ENCODE measurements at places on chromosomes 12 and 14.
A peak's percentile ranks its signal among the peaks of the same experiment; 100 is the strongest.

- peak; percentile 14 for DNase-seq
Measured at GRCh38 chr14:55077170-55078151, 26.0 kb downstream of the MAPK1IP1L start.

DNA sequence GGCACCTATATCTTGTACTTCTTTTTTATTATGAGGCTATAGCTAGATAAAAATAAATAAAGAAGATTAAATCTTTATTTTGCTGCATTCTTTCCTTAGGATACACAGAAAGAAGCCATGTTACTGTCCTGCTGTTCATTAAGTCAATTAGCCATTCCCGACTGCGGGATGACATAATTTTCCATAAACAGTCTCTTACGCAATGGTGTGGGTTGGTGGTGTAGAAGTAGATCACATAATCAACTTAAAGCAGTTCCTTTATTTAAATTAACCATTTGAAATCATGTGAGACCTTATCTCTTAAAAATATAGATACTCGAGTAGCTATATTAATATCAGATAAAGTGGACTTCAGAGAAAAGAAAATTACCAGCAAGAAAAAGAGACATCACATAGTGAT is 40.2 kb downstream of the TAOK3 start:
- no peak for DNase-seq

GRCh38 chr12:39393890-39394289 is 49.0 kb downstream of the KIF21A start:
- DNase-seq: no peak

- DNase-seq: peak; percentile 64
Measured at GRCh38 chr12:122062832-122063693, 15.5 kb upstream of the MLXIP start.

GRCh38 chr14:102333390-102333789 is 13.8 kb downstream of the ZNF839 start:
- no peak for DNase-seq

GRCh38 chr12:15706010-15706676 is 83.0 kb downstream of the EPS8 start:
- no peak for DNase-seq

- no peak for DNase-seq
Measured at GRCh38 chr12:122547330-122547729, 20.3 kb downstream of the KNTC1 start.

DNA sequence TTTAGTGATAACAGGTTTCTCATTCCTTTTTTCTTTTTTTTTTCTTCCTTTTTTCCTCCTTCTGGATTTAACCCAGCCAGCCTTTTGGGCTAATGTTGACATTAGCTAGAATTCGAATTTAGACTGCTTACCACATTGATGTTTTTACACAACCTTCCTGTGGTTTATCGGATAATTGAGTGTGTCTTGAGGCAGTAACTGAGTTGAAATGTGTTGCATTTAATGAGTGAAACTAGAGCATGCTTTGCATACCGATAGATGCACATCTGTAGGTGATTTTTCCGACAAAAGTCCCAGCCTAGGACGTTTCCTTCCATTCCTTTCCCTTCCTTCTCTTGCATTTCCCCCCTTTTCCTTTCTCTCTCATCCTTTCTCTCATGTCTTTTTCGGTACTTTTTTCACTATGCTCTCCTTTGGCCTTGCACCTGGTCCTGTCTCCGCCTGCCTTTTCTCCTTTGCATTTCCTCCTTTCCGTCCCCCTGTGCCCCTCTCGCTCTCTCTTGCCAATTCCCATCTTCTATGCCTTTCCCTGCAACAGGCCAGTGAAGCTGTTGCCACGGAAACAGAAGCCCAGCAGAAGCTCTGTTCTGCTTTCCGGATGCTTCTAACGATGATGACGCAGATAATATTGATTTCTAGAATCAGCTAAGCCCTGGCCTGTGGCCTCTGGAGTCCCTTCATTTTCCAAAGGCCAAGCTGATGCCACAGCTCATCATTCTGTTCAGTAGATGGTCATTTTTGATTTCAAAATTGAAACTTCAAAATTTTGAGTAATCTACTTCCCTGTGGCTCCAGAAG is 76.1 kb downstream of the SLC25A47 start:
- no peak for DNase-seq

DNA sequence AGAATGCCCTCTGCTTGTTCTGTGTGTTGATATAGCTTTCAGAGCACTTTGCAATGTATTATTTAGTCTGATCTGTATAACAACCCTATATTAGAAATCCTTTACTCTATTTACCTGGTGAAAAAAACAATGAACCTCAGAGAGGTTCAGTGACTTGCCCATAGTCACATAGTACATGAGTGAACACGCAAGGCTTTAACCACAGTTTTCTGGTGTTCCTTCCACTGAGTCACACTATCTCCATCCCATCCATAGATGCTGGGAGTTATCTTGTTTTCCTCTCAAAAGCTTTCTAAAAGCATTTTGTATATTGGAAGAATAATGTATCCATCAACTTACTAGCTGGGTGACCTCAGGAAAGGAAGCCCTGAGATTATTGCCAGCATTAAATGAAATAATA is 104.5 kb downstream of the NT5DC3 start:
- no peak for DNase-seq

DNA sequence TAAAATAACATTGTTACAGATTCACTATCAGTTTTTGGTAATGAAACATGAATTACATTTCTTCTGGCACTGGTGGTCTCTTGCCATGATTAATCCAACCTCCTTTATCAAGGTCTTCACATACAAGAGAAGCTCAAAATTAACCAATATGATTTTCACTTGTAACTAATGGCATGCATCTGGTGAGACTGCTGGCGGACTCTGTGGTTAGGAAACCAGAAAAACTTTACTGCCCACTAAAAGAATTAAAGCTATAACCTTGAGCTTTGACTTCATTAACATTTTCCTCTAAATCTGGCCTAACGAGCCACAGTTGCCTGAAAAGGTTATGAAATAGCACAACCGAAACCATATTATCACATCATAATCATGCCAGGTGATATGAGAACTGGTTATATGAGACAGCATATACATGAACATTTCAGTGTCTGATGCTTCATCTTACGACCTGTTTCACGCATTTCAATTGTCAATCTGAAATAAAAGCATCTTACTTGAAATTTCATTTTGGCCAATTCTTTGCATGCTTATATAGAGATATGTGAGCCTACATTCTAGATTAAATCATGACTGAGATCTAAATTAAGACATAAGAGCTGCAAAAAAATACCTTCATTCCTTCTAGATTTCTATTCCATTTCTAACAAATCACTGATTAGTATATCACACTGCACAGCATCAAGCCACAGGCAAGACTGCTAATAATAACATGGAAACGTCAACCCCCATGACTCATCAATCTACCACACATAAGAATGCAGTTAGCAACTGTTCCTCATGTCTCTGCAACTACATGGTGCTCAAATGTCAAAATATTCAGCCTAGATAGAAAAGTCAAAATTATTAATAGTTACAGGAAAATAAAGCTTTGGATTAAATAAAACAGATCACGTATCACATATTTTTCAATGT is 89.3 kb downstream of the OSBPL8 start:
- peak; percentile 77 for DNase-seq

DNA sequence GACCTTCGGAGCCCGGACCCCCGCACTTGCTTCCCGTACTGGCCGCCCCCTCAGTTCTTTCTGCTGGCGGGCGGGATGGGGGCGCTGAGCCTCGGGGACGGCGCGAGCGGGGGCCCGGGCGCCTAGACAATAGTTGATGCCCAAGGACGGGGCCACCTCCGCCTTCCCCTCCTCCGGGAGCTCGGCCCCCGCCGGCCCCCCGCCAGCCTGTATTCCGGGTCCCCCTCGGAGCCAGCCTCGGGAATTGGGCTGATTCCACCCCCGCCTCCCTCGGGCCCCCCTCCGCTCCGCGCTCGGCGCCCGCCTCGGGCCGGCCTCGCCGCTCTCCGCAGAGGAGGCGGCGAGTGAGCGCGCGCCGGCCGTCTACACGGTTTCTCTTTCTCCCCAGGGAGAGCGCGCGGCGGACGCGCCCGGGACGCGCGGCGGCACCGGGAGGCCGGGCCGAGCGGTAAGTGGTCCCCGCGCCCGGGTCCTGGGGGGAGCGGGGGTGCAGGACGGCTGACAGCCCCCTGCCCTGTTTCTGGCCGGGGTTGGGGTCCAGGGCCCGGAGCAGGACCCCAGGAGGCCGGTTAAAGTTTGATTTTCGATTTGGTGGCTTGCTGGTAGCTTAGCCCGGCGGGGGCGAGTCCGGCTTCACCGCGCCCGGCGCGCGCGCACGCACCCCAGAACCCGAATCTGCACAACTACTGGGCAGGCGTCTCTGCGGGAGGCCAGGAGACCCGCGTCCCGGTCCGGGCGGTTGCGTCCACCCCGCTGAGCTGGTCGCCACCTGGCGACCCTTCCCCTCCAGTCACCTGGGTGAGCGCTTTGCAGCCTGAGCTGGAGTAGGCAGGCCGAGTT is 413.7 kb downstream of the PCNX1 start:
- peak; percentile 85 for DNase-seq

DNA sequence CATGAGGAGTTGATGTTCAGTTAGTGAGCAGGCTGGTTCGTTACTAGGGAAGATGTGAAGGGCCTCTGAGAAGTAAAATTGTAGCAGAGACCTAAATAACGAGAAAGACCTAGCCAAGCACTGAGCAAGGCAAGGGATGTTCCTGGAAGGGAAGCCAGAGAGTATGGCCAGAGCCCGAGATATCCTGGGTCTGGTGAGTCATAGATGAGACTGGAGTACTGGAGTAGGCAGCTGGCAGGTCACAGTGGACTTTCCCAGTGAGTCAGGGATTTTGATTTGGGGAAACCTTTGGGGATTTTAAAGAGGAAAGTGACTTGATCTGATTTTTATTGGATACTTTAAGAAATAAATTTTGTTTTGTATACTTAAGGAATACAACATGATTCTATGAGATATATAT is 369.0 kb downstream of the DIO2 start:
- DNase-seq: peak; percentile 55

GRCh38 chr14:65198346-65198745 is 96.0 kb upstream of the MAX start:
- DNase-seq: no peak

GRCh38 chr12:38788106-38788505 is 117.3 kb downstream of the CPNE8 start:
- DNase-seq: no peak

- peak; percentile 20 for DNase-seq
Measured at GRCh38 chr12:91774434-91774921, 371.2 kb downstream of the BTG1 start.

DNA sequence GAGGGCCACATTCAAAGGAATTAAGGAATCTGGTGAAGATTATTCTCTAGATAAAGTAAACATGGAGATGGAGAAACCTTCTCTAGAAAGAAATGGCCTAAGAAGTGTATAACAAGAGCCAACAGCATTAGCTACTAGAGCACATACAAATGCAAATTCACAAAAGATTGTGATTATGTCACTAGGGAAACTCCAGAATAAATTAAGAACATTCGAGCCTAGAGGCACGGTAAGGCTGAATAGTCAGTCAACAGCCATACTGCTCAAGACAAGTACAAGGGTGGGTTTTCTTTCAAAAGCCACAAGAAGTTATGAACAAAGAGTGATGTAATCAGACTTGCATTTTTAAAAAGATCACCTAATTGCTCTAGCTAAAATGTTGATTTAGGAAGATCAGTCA is 25.4 kb downstream of the PPP4R3A start:
- no peak for DNase-seq

DNA sequence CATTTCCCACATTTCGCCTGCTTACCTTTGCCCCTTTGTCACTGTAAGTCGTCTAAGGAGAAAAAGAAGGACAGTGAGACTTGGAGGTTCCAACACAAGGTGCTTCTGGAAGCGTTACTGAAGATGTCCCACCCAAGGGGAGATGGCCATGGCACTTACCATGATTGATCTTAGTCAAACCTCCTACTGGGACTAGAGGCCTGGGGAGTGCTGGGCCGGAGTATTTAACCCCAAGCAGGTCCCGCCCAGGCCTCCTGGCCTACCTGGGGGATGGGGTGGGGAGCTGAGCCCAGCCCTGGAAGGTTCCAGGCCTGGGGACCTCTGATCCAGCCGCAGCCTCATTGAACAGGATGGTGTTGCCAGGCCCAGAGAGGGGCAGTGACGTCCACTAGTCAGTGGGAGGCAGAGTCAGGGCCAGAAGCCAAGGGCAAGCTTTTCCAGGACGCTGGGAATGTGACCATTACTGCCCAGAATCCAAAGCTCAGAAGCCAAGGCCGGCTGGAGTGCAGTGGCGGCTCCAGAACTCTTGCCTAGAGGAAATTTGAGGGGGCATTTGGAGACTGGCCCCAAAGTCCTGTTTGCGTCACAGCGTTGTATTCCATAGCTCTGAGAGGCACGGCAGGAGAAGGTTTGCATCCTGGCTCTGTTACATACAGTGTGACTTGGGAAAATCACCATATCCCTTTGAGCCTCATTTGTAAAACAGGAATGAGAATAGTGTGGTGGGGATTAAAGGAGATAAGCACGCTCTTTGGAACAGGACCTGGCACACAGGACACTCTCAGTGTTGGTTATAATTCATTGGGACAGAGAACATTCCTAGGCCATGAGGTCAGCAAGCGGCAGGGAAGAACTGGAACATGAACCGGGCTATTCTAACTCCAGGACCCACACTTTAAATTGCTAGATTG is at the start of gene HPD:
TSS of gene HPD (minus strand) at position 198 of the 911 bp plus-strand sequence. CDS start at position 162, 36 bp downstream.
- peak; percentile 88 for DNase-seq

DNA sequence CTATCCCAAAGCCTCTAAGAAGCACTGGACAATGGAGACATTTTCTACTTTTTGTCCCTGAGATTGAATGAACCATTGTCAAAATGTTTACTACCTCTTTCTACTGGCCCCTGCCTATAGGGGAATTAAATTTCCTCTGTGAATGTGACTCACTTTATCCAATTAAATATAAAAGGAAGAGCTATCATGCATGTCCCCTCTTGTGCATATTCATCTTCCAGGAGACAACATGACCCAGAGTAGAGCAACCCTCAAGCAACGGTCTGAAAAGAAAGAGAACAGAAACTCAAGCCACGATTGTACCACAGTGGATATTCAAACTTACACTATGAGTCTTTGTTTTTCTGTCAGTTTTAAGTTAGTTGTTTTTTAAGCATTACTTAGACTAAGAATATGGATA is 938.4 kb upstream of the ATXN7L3B start:
- DNase-seq: no peak

DNA sequence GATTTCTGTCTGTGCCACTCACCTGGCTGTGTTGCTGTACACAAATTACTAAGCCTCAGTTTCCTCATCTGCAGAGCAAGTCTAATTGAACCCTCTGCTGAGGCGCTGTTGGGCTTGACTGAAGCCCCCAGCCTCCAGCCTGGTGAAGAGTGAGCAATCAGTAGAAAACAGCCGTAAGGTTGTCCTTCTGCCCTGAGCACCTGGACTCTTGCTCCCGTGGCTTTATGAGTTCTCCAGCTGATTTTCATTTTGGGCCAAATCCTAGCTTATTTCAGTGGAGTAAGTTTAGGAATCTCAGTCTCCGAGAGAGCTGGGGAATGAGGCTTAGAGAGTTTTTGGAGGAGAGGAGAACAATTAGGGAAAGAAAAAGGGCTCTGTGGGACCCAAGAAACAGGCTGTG is 133.9 kb upstream of the EVL start:
- DNase-seq: no peak

- DNase-seq: no peak
Measured at GRCh38 chr12:93139028-93139665, 210.1 kb upstream of the EEA1 start.

- DNase-seq: no peak
Measured at GRCh38 chr14:101084436-101084826, 180.9 kb upstream of the RTL1 start.
